T-helper 1 cell (primary cell): ENCODE measurements at places on chromosomes 5 and 9.
A peak's percentile ranks its signal among the peaks of the same experiment; 100 is the strongest.

DNA sequence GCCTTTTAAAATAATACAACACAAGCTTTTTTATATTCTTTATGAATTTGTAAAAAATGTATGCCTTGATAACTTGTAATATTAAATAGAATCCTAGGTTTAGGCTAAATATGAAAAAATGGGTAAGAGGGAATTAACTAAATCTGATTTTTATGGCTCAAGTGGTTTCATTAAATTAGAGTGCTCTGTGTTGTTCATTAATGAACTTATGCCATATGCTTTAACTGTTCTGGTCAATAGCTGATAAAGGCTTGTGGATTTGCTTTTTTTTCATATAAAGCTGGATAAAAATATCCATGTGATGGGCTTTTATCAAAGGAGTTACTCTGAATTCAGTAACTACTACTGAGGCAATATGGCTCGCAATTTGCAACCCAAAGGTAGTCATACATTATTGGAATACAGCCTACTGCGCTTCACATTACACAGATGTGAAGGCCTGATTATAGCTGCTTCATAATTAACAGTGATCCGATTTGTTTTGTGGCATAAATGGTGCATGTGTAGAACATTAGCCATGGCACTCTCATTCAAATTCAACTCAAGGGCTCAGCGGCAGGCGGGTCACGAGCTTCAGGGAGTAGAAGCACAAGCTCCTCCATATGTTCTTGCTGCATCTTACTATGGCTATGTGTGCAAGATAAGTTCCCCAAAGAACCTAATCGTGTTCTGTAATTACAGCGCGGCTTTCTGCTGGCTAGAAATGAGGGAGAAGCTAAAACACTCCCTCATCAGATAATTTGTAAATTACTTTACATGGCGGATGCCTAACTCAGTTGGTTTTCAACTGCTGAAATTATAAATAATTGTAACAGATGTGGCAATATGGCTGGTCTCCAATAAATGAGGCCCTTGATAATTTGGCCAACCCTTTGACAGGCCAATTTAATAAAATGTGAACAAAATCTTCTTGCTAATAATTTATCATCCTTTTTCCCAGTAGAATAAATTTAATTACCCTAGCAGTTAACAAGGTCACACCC, 188.3 kb downstream of the CNTLN start:
- no peak for DNase-seq

GRCh38 chr9:35915681-35916294, 6.5 kb downstream of the SPAAR start:
- no peak for DNase-seq

GRCh38 chr9:134785325-134786108, 95.1 kb upstream of the FCN2 start:
- no peak for DNase-seq

DNA sequence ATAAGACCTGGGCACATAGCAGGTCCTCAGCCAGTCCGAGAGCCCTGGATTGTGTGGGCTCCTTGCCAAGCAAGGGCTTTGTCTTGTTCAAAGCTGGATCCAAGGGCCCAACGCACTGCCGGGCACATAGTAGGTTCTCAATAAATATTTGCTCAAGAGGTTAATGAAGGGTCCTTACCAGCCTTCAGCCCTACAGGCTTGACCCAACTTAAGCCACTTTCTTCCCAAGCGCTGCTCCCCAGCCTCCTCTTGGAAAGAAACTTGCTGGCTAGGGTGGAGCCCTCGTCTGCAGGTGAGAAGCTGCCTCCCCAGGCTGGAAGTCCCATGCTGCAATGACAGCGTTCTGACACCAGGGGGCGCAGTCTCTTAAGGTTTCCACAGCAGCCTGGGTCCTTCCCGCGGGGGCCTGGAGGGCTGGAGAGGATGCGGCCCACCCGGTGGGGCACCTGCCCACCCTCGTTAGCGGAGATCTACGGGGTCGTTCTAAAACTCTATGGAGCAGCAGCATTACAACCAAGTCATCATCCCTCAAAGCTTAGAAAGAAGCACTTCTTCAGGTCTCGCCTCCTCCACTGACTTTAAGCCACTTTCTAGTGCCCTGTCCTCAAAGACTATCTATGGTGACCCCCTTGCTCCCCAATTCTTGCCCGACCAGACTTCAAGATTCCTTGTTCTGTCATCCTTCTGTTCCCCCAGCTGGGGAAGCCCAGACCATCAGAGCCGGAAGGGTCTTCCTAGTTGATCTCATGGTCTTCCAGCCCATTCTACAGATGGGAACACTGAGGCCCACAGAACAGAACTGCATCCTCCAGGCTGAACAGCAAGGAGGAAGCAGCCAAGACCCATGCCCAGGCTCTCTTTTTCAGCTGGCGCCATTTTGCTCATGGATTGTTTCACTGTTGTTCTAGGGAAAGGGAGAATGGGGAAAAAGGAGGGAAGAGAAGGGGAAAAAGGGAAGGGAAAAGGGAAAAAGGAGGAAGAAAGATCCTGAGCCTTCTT, 115.4 kb downstream of the LHX2 start:
- peak; percentile 64 for DNase-seq

DNA sequence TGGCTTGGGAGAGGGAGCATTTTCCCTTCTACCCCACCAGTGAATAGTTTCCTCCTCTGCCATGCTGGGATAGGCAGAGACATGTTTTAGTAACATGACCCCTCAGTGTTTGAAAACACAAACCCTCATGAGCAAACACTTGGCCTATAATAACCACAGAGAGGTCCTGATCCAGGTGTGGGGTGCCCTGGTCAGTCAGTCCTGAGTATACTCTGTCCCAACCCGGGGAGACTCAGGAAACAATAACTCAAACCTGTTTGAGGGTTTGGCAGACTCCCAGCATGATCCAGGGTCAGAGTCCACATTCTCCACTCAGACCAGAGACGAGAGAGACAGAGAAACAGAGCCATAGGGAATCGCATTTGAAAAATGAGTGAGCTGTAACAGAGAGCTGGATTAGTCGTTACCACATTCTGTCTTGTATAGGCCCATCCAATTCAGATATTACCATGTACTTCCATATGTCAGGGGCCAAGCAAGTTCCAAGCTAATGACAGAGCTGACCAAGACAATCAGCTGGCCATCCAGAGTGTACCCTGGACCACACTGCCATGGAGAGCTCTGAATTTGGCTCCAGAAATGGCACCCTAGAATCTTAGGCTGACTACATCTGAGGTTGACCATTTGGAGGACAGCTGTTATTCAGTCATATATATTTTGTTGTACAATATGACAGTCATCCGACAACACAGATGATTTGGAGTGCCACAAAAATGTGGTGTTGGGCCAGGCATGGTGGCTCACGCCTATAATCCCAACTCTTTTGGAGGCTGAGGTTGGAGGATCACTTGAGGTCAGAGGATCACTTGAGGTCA, 4.2 kb upstream of the CA9 start:
- DNase-seq = no peak

GRCh38 chr5:159324986-159325385, 5.3 kb downstream of the IL12B start:
- no peak for DNase-seq

GRCh38 chr9:19946441-19947109, 157.7 kb upstream of the SLC24A2 start:
- no peak for DNase-seq

DNA sequence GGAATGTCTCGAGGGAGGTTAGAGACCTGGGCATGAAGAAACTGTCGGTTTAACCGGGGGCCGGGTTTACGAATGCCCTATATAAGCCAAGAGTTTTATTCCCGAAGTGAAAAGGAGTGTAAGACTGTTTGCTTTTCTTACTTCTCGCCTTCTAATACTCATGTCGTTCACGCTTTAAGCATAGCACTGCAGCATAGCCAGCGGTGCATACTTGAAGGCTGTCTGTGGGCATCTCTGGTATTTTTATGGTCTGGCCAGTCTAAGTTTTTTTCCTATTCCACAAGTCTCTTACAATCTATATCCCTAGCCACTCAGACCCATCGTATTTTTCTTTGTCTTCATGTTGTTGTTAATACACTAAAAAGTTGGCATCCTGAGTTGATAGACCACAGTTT, 1.2 kb downstream of the UHRF2 start:
- DNase-seq = no peak

DNA sequence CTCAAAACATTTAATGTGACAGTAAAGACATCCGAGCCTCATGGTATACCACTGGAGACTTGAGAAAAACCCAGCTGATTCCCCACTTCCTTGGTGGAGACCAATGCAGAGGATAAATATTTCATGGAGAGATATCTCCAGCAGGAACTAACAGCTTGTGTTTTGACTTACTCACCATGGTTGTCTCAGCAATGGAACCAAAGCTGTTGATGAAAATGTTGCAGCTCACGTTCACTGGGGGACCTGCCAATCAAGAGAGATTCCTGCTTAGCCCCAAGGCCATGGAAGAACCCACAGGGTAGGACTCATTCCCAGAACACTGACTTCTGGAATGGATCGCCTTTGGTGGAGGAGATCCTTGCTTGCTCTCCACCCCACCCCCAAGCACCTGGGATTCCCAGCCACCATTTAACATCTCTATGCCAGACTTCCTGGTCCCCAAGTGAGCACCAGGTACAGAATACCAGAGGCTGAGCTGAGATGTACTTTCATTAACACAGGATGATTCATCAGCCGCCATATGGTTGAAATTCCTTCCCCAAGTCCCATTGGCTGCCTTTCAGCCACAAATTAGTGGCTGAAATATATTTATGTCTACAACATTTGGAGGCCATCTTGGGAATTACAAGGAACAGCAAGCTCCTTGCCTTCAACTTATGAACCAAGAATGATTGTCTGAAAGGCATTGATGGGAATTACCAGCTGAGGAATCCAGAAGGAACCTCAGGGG, 37.9 kb downstream of the GLRA1 start:
- DNase-seq = no peak

GRCh38 chr9:133512253-133513213, 12.2 kb downstream of the MYMK start:
- no peak for DNase-seq

DNA sequence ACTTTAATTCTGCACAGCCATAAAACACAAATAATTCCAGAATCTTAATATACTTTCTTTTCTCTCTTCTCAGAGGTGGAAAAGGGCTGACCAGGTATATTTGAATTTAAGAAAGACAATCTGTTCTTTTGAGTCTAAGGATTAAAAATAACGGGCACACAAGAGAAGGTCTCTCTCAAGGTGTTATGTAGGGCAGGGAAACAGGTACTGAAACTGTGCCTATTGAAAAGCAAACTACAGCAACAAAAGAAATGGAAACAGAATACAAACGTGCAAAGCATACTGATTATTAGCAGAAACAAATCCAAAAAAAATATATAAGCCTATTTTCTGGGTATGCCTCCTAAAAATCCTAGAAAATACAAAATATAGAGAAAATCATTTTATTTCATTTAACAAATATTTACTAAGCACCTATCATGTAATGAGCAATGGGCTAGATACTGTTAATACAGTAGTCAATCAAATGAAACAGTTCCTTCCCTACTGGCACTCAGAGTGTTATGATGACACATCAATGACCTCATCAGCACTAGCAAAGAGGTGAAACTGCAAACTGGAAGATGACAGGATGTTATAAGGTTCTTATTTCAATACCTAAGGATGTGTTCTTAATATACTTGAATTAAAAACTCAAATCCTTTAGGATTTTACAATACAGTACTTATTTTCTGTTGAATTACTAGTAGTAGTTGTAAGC, 87.7 kb downstream of the AUH start:
- no peak for DNase-seq

GRCh38 chr9:115416299-115416698, 298.3 kb upstream of the TNC start:
- no peak for DNase-seq

- DNase-seq = no peak
Measured at GRCh38 chr5:173268750-173269432, 33.9 kb upstream of the NKX2-5 start.

DNA sequence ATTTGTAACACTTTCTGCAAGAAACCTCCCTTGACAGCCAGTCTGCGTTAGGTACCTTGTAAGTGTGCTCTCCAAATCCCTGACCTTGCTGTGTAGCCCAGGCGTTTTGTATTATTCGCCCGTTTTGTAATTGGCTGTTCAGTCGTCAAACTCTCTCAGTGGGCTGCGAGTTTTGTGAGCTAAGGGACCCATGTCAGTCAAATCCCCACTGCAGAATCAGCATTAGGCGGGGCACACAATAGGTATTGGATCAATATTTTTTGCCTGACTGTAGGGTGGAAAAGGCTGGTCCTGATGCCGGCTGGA, 665 bp downstream of the DNAJC18 start:
- DNase-seq = no peak

DNA sequence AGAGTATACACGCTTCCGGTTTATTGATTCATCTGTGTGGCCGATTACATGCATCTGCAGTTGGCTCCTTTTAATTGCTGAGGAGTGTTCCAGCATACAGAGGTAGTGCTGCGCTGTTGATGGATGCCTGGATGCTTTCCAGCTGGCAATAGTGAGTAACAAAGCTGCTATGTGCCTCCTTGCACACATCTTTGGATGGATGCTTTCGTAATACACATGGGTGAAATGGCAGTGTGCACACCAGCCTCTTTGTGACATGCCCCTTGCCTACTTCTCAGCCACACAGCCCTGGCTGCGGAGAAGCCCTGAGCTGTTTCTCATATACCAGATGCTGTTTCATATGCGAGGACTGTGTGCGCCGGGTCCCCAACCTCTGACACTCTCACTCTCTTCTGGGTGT, 151.0 kb downstream of the GADD45G start:
- no peak for DNase-seq
